ENCODE measurements at places on chromosomes 5 and 9.

DNA sequence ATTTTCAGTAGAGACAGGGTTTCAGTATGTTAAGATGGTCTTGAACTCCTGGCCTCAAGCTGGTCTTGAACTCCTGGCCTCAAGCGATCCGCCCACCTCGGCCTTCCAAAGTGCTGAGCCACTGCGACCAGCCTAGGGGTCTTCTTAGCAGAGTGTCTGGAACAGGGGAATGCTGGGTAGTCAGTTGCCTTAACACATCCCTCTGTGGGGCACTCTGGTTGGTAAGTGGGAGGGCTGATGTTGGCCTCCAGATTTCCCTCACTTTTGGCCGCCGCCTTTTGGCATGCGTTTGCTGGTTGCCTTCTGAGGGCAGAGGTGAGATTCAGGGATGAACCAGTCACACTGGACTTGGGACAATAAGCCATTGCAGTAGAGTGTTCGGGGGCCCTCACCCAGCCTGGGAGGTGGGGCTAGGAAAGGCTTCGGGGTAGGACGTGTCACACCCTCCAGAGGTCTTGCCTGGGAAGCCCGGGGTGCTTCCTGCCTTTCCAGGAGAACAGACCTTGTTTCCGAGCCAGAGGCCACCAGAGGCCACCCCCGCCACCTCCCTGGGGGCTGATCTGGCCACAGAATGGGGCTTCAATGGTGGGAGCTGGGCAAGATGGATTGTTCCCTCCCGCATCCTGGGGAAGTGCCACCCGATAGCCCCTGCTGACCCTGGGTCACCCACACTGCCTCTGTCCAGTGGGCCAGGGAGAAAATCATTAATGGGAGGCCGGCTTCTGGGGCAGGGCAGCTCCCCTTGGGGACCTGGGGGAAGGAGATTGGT, 13.3 kb downstream of the FGF18 start:
- DNase-seq = no peak

- no peak for DNase-seq
Observed at GRCh38 chr9:126424511-126424910, 97.9 kb downstream of the MVB12B start.

DNA sequence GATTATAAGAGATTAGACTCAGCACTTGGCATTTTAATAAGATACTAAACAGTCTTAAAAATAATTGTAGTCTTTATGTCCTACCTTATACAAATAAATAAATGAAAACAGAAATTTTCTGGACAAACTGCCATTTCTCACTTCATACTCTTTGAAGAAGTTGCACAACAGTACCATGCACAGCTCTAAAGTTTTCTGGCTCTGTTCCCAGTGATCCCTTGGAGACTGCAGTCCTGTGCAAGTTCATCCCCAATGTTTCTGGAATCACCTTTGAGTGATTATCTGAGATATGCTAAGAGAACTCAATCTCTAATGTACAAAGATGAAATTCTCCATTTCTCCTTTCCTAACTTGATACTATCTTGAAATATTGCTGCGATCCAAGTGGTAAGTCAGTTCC, 330.4 kb upstream of the EDIL3 start:
- DNase-seq = no peak

GRCh38 chr5:64286381-64286780, 120.7 kb downstream of the RNF180 start:
- DNase-seq = no peak

DNA sequence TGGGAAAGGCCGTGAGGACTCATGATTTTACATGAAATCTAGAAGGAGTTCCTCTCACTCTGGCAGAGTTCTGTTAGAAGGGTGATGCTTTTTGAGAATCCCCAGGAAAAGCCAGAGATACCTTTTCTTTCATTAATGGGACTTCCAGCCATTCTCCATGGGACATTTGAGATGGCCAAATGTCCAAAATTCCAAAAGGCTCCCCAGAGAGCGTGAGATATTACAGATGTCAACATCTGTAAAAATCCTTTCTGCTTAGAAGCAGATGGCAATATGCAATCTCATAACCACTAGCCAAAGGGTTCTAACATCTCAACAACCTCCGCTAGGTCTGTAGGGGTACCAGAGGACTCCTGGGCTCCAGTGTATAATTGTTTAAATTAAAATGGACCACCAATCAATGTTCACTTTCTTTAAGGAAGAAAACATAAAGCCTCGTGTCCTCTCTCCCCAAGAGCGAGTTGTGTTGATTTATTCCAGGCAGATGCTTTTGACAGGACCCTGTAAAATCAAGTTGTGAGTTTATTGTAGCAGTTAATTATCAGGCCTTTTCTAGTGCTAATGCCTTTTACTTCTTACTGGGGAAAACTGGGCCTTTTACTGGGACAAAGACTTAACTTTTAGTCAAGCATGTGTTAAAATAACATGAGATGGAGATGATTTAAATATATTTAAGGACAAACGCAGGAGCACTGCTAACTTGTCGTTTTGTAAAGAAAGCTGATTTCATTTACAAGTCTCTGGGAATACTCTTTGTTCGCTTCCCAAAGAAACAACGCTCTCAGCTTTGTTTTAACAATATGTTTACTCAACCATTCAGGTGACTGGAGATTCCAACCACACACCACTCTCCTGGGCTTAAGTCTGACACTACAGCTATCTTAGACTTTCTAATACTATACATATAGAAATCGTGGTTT, 4.8 kb downstream of the GAS1 start:
- DNase-seq = no peak

DNA sequence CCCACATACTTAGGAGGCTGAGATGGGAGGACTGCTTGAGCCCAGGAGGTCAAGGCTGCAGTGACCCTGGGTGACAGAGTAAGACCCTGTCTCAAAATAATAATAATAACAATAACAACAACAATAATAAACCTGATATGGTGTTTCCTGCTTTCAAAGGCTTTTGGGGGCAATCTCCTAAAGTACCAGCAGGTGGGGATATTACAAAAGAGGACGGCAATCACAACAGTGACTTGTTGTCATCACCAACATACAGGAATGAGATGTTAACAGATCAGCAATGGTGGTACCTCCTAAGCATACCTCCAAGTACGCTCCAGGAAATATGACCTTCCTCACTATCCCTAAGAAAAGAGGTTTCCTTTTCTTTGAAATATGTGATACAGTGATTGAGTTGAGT, 91.1 kb upstream of the RNF180 start:
- no peak for DNase-seq

- no peak for DNase-seq
Observed at GRCh38 chr9:33677961-33678360, 117.4 kb upstream of the PRSS3 start.

DNA sequence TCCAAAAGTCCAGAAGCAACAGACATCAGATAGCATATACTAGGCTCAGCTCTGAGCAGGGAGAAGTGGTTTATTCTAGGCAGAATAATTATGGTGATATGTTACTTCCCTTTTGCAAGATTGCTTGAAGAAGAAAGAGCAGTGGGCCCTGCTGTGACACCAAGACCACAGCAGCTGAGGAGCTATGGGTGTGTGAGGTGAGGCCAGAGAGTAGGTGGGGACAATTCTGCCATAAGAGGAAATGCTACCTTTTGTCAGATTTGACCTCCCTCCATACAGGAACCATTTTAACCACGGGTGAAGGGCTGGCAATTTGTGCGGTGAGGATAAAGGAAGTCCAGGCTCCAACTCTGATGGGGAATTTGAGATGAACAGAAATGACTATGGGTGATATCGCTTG, 51.3 kb downstream of the TNFSF15 start:
- no peak for DNase-seq

DNA sequence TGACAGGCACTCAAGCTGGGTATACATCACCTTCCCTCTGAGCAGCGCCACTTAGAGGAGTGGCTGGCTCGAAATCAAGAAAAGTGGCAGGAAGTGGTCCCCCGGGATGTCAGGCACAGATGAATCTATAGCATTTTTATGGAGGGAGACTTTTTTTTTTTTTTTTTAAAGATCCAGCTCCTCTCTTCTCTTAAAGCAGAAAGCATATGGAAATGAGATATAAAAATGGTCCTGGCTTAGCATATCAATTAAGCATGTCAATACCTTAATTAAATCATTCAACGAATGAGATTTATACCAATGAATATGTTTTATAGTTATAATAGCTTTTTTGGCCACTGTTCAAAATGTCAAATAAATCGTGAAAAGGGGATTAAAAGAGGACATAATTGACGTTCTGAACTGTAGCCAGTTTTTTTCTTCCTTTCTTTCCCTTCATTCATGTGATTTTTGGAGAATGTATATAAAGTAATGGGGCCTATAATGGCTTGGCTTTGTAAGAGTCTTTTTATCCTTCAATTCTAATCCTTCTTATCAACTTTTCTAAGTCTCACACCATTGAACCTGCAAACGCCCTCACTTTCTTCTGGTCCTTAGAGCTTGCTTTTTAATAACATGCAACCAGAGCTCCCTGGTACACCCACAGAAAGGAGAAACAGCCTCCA, 319.2 kb upstream of the PANK3 start:
- DNase-seq = no peak

DNA sequence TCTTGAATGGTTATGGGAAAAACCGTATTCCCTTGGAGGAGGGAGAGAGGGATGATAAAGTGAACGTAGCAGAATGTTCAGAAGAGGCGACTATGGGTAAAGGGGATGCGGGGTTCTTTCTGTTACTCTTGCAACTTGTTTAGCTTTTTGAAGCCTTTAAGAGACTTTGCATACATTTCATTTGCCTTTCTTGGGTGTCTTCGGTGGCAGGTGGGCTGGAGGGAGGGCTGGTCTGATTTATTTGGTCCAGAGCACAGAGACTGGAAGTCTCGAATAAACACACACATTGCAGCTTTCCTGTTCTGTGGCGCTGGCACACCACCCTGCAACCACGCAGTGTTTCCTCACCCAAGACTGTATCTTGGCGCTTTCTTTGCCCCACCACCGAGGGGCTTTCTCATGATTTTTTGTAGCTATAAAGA, 23.2 kb downstream of the TTF1 start:
- DNase-seq = no peak

DNA sequence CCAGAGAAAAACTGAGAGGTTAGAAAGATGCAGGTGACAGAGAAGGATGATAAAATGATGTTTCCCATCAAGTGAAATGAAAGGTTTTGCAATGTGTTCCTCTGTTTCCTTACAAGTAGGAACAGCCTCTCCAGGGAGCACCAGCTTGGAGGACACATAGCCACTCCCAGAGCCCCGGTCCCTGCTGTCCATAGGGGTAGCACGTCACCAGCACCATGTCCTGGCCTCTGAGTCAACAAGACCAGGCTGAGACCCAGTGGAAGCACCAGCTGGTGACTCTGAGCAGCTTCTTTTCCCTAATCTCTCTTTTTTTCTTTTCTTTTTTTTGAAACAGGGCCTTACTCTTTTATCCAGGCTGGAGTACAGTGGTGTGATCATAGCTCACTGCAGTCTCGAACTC, 19.4 kb upstream of the HMCN2 start:
- no peak for DNase-seq

GRCh38 chr9:108297073-108297472, 558.7 kb downstream of the ACTL7B start:
- no peak for DNase-seq

GRCh38 chr5:160467555-160468362, 46.1 kb downstream of the PTTG1 start:
- no peak for DNase-seq

DNA sequence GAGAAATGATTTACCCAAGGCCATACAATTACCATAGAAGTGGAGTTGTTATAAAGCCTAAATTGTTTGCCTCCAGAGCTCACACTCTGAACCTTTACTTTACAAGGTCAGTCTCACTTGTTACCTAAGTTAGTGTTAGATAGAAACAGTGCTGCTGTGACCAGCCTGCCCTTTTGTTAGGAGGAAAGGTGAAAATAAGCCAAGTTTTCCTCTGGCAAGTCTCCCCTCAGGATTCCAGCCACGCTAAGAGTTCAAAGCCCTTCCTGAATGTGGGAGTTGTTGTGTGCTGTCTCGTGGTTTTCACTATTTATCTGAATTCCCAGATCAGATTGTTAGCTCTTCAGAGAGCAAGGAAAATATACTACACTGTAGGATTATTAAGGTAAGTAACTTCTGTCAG, 260.0 kb downstream of the SGCD start:
- DNase-seq = no peak

DNA sequence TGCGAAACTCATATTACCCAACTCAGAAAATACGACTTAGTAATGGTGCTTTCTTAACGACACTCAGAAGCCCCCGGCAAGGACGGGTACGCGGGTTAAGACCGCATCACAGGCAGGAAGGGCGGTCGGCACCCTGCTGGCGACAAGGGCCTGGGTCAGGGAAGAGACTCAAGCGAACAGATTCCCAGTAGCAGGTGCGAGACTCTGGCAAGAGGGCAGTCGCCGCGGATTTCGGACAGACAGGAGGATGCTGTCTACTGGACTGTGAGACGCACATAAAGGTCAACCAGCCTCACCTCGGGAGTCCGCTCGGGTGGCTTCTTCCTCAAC, 398 bp downstream of the RAPGEF6 start:
- DNase-seq = no peak

DNA sequence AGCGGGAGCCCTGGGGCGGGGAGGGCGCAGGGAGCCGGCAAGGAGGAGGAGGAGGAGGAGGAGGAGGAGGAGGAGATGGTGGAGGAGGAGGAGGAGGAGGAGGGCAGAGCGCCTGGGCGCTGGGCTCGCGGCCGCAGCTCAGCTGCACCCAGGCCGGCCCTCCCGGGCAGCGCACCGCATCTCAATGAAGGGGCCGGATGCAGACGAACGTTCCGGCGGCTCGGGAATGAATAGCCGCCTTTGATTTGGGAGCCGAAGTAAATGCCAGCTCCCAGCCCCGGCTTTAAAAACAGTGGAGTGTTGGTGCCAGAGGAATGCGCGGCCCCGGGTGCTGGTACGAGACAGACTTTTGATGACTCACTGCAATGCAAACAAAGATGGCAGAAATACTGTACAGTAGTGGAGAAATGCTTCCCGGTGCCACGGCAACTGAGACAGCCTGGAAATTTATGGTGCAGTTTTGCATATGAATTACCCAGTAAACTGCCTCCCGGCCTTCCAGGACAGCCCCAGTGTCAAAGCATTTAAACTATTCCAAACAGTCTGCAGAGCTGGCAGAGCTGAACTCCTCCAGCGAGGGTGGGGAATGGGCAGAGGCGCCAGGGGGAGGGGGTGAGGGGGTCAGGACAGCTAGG, 43.1 kb downstream of the NACC2 start:
- peak; percentile 52 for DNase-seq

DNA sequence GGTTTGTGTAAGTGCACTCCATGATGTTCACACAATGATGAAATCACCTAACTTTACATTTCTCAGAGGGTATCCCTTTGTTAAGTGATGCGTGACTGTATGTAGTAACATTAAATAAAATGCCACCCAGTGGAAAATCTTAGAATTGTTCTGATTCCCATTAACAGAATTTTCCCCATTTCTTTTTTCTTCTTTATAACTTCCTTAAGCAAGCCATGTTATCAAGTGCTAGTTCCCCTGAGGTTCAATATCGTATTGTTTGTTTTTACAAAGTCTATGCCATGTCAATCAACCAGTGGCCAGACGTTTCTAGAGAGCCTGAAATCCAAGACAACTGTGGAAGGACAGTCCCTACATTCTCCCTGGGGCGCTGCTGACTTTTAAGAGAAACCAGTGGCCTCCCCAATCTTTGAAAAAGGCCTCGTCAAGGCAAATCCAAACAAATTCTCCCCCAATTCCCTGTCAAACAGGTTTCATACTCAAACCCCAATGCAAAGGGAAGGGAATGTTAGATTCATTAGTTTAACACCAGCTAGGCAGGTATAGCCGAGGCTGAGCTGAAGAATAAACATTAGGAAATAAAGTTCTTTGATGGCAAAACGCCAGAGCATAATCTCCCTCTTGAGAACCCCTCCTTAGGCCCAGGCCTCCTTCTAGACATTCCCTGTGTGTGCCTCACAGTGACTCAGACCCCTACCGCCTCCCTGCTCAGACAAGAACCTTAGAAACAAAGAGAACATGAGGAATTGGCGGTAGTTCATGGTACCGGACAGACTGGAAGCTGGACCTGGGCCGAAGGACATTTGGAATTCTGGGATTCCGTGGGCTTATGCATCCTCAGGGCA, 198.7 kb downstream of the GNA14 start:
- DNase-seq = peak; percentile 39

Measured in HS-27A (cell line).